ENCODE measurements at places on chromosomes 6 and 20. TPM values are rescaled to one million over a fixed set of nuclear protein-coding genes. Genes with fewer than 3 reads are reported as not detected.
A peak's percentile ranks its signal among the peaks of the same experiment; 100 is the strongest.

The CPNE5 gene
- total RNA-seq, result 3.3 TPM

The ERVFRD-1 gene
- 1.2 TPM for total RNA-seq

The ADGRF1 gene
- 1.3 TPM for total RNA-seq

The SMLR1 gene
- not detected for total RNA-seq

The HLA-DPA1 gene
- total RNA-seq, result 28.0 TPM

The ARG1 gene
- total RNA-seq, result not detected

The DEFB110 gene
- total RNA-seq, result not detected

The TCP11 gene
- not detected for total RNA-seq

DNA sequence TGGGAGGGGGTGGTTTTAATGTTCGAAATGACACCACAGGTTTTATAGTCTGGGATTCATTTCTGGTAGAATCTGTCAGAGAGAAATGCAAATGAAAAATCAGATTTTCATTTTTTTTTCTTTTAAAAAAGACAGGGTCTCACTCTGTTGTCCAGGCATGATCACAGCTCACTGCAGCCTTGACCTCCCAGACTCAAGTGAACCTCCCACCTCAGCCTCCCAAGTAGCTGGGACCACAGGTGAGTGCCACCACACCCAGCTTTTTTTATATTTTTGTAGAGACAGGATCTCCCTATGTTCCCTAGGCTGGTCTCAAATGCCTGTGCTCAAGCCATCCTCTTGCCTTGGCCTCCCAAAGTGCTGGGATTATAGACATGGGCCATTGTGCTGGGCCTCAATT lies 2.4 kb upstream of the ADNP start:
- DNase-seq, result no peak

- no peak for DNase-seq
These were observed 111.3 kb downstream of the TNFAIP3 start for GRCh38 chr6:137978252-137978896.

DNA sequence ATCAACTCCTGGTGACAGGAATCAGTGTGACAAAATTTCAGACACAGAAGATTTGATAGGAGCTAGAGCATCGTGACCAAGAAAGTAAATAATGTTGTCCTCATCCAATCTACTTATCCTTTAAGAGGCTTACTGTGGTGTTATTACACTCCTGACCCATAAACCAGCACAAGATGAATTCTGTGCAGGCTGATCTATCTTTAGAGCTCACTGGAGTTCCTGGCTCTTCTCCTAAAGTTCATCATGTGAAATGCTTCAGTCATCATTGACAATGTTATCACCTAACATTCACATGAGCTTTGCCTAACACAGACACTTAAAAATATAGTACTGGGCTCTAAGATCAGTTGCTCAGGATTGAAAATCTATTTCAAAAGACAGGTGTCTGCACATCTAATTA lies 271.0 kb upstream of the HSF2 start:
- no peak for DNase-seq

- no peak for DNase-seq
These were observed 15.1 kb downstream of the DEK start for GRCh38 chr6:18249271-18249670.

GRCh38 chr6:21019614-21020013 lies 485.4 kb downstream of the CDKAL1 start:
- peak; percentile 23 for DNase-seq

- no peak for DNase-seq
These were observed 81.0 kb upstream of the ASF1A start for GRCh38 chr6:118812970-118813369.

DNA sequence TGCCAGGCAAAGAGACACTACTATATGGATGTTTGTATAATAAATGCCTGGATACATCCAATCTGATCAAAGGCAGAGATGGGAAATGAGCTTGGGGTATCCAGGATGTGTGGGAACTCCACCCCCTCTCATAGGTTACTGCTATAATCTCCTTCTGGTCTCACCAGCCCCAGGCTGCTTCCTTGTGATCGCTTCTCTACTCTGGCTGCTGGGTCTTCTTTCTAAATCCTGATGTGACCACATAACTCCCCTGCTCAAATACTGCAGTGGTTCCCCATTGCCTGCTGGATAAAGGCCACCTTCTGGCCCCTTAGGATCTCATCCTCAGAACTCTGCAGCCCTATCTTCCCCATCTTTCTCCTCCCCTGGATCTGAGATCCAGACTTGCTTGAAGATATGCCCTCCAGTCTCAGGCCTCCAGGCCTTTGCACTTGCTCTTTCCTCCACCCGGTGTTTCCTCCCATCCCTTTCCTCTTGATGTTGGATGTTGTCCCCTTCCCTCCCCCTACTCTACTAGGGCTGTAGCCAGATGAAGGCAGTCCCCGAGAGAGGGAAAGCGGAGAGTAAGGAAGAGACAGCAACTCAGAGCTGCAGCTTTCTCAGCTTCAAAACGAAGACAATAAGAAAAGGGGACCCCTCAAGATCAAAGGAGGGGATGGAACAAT lies 828 bp upstream of the XKR7 start:
- no peak for DNase-seq

DNA sequence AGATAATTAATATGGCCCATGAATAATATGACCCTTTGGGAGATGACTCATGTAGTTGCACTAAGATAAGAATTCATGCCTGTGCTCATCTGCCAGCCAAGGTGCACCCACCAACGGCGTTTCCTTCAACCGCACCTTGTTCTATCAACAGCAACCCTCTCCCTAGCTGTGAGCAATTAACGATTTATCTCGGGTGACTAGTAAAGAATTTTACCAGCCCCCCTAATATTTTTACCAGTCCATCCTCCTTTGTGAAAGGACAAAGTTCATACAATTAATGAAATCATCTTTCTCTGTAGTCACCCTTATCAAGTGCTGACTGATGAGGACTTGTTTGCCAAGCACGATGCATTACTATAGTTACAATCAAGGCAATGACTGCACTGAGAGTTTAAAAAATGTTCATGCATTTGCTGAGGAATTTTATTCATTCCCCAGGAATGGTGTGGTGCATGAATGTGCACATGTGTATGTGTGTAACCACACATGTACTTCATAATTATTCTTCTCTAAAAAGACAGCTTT lies 118.7 kb downstream of the SMOC2 start:
- DNase-seq, result no peak

DNA sequence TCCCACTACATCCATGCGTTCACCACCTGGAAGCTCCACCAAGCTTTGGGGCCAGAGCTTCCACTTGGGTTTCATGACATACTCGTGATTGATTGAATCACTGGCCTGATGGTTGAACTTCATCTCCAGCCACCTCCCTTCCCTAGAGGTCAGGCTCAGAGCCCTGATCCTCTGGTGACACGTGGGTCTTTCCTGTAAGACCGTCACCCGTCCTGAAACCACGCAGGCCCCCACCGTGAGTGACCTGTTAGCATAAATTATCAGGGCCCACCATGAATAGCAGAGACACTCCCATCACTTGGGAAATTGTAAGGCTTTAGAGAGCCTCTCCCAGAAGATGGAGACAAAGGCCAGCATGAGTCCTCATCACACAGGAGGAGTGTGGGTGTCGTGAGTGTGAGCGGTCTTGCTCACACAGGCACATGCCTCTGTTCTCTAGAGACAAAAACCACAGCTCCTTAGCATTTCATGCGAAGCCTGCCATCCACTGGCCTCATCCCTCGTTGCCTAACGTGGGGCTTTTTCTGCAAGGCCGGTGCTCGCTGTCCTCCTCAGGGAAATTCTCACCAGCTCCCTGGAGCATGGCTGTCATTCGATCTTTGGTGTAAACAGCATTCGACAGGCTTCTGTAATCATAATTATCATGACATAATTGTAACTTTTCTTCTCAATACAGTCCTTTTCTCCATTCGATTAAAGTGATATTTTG lies 65.1 kb upstream of the DUSP22 start:
- DNase-seq, result no peak

All from stomach (tissue), 19 donors.